ENCODE measurements at places on chromosomes 1 and 21.

DNA sequence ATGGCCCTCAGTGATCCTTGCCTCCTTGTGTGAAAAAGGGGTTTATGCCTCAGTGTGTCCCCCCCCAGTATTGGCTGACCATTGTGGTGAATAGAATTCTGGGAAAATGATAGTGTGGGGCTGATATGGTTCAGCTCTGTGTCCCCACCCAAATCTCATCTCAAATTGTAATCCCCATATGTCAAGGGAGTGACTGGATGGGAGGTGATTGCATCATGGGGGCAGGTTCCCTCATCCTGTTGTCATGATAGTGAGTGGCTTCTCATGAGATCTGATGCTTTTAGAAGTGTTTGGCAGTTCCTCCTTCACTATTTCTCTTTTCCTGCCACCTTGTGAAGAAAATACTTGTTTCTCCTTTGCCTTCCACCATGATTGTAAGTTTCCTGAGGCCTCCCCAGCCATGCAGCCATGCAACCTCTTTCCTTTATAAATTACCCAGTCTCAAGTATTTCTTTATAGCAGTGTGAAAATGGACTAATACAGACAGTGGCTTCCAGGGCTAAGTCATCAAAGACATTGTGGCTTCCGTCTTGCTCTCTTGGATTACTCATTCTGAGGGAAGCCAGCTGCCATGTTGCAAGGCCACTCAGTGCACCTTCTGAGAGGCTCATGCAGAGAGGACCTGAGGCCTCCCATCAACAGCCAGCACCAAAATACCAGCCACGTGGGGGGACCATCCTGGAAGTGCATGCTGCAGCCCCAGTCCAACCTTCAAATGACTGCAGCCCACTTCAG, 40.6 kb upstream of the SOD1 start:
- DNase-seq, result no peak

DNA sequence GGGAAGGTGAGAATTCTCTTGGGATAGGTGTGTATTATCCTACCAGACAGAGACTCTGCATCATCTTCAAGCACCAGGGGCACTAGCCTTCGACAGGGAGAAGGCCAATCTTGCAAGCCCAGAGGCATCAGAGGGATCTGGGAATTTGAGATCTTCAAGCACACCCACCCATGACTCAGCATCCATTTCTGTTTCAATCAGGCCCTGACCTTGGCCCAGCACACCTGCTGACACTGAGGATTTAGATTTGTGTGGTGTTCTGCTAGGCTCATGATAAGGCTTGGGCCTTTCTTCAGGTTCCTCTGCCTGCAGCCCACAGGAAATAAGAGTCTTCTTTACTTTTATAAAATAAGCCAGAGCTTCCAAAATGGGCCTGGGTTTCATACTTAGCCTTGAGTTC, 6.6 kb upstream of the PCP4 start:
- DNase-seq, result no peak

GRCh38 chr21:43266534-43266933, 97.7 kb downstream of the CRYAA start:
- DNase-seq, result no peak

DNA sequence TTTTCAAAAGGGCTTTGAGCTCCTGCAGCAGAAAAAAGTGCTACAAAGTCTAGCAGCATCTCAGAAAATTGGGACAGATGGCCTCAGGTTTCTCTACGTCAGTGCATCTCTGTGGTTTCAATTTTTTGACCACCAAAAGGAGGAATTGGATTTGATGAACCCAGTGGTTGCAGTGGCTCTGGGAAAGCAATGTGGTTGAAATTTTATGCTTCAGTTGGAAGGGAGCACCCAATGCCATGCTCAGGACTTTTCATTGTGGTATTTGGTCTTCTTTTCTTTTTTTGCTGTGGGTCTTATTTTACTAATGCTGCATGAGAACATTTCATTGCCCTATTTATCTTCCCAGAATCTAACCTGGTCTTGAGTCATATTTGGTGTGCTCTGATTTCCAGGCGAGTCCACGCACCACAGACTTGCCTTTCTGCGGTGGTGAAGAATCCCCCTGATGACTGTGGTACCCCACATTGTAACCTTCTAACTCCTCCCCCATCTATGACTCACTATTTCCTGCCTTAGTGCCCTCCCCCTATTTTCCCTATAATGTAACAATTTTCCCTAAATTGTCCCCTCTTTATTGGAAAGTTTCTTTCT, 56.7 kb downstream of the S1PR1 start:
- DNase-seq, result peak; percentile 36

- no peak for DNase-seq
Observed at GRCh38 chr1:172335377-172335776, 85.1 kb upstream of the C1orf105 start.

- DNase-seq, result no peak
Observed at GRCh38 chr1:228977307-228977706, 242.0 kb downstream of the RHOU start.

GRCh38 chr1:227749225-227749624, 14.0 kb downstream of the SNAP47 start:
- no peak for DNase-seq

- DNase-seq, result no peak
Observed at GRCh38 chr1:185720633-185721272, 13.4 kb upstream of the HMCN1 start.

DNA sequence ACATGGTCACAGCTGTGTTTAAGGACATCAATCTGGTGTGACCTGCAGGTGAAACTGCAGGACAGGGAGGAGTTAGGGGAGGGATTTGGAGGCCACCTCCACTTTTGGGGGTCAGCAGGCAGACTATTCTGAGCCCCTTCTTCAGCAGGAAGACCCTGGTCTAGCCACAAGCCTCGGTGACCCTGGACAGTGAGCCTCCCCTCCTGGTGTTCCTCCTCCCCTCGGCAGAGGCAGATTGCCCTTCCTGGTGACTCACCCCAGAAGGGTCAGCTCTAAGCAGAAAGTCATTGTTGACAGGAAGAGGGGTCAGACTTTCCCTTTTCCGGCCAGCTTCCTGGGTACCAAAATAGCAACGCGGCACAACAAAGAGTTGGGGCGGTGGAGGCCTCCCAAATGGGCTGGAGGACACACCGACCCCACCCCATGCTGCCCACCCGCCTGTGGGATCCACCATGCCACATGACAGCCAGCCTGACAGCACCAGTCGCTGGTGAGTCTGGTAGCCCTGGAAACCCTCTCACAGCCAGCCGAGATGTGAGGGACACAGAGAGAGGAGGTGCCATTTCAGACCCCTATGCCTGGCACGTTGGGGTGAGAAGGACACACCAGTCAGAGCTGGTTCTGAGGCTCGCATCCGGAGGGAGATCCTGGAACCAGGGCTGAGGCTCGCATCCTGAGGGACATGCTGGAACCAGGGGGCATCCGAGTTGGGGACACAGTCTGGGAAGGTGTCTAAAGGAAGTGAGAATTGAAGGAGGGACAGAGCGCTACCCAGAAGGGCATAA, 14.7 kb upstream of the CSF1 start:
- no peak for DNase-seq

DNA sequence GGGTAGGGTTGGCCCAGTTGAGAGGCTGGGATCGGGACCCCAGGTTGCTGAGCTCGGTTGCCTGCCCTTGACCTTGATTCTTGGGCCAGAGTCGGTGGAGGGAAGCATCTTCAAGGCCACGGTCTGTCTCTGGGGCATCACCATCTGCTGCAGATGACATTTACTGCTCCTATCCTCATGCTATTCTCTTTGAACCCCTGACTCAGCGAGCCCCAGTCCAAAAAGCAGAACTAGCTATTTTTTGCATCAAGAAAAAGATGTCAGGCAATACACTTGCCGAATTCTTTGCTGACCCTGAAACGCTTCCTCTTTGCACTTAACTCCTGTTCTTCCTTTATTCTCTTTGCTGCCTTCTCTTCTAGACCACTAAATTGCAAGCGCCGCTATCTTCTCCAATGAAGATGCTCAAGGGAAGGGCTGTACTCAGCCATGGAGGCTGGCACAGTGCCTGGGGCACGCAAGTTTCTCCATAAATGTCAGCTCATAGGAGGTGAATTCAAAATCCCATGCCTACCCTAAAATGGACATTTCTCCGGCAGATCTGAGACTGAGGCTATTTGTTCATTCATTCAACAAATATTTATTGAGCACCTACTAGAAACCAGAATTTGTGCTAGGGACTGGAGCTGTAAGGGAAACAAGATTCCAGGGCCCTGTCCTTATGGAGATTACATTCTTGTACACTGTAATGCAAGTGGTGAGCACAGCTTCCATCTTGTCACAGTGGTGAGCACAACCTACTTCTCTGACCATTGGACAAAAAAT, 20.5 kb upstream of the CAPZB start:
- DNase-seq, result no peak

- no peak for DNase-seq
Observed at GRCh38 chr1:88063605-88064004, 620.5 kb upstream of the PKN2 start.

All from activated CD4-positive, alpha-beta T cell treated with anti-CD3 and anti-CD28 coated beads, Interleukin-2, amount 10 ng/mL, durations not matched to agents 7 days and 5 days (primary cell).